Putamen (tissue), 1 donor: ENCODE measurements at places on chromosomes 5 and 9.

GRCh38 chr5:96957254-96958049 is 21.6 kb downstream of the LNPEP start:
- no peak for DNase-seq

DNA sequence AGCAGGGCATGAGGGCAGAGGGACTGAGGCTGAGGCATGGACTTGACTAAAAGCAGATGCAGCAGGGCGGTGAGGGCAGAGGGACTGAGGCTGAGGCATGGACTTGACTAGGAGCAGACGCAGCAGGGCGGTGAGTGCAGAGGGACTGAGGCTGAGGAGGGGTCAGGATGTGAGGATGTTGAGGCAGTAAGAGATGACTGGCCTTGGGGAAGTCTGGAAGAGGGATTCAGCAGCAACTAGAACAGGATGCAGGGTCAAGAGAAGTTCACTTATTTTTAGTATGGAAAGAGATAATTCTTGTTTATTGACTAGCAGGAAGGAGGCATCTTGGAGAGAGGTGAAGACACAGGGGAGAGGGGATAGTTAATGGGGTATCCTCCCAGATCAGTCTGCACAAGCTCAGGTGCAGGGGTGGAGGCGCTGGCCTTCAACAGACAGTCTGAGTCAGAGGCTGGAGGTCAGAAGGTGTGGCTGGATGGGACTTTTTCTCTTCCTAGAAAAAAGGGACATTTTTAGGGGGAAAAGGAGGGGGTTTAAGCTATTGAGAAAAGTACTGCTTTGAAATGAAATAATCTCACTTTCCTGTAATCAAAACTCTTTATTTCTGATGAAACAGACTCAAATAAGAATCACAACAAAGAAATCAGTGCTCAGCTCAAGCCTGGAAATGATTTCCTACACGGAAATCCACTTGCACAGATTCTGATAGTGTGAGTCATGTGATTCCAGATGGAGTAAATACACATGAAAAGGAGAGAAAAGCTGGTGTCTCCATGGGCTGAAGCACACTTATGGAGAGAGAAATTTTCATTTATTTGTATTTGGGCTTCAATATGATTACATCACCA is 130.9 kb downstream of the PALM2AKAP2 start:
- DNase-seq: no peak

- DNase-seq: no peak
These were observed 431 bp downstream of the RNF208 start for GRCh38 chr9:137221506-137222111.

DNA sequence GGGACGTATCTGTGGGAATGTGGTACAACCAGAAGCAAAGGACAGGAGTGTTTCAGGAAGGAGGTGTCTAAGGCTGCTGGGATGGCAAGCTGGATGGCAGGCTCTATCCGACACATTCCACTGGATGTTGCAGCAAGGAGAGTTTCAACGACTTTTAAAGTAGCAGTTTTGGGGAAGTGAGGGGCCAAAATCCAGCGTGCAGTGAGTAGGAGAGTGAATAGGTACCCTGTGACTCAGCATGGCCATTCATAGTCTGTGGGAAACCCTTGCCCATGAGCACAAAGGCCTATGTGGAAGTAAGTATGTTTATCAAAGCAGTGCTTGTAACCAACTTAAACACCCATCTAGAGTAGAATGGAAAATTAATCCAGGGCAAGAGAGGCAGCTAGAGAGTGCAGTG is 664.7 kb downstream of the ACTL7B start:
- no peak for DNase-seq

DNA sequence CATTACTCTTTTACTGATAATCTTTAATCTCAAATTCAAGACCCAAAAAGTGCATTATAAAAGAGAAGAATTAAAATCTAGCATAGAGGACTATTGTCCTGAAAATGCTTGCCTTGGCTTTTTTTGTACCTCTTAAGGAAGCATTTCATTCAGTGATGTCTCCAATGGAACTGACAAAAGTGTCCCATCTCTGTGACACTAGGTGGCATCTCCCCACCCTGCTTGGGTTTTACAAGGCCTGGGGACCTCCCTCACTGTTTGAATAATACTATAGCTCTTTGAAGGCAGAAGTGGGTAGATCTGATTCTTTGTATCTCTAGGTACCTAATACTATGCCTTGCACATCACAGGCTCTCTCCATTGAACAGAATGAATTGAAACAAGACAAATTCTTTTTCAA is 180.6 kb downstream of the EPB41L4A start:
- no peak for DNase-seq

DNA sequence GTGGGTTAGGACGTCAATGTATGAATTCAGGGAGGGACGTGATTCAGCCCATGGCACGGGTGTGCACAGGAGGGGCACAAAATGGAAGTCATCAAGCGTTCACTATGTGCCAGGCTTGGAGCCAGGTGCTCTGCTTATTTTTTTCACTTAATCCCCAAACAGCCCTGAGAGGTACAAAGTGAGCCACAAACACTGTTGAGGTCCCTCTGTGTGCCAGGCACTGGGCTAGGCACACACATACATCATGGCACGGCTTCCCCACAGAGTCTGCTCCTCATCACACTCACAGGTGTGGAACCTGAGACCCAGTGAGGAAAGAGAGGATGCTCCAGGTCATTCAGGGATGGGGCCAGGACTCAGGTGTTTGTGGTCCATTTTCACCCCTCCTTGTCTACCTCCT is 68.1 kb downstream of the GALNT12 start:
- no peak for DNase-seq

DNA sequence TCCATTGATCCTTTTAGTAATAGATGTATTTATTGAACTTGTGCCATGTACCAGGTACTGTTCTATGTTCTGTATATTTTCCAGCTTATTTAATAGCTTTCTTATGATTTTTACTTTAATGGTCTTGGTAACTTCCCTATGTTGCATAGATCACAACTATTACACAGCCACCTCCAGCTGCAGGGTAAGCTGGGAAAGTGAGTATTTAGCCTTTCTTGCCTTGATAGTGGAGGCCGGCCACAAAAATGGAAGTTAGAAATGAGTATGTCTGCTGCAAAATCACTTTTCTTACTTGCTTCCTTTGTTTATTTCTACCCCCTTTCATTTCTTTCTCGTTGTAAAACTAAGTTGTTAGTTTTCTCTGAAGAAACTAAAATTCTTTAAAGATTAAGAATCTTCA is 43.1 kb upstream of the ANKDD1B start:
- DNase-seq: no peak

- DNase-seq: no peak
These were observed 13.5 kb downstream of the ISL1 start for GRCh38 chr5:51396797-51397196.

- no peak for DNase-seq
These were observed 585.3 kb upstream of the TLE4 start for GRCh38 chr9:78986446-78986845.

DNA sequence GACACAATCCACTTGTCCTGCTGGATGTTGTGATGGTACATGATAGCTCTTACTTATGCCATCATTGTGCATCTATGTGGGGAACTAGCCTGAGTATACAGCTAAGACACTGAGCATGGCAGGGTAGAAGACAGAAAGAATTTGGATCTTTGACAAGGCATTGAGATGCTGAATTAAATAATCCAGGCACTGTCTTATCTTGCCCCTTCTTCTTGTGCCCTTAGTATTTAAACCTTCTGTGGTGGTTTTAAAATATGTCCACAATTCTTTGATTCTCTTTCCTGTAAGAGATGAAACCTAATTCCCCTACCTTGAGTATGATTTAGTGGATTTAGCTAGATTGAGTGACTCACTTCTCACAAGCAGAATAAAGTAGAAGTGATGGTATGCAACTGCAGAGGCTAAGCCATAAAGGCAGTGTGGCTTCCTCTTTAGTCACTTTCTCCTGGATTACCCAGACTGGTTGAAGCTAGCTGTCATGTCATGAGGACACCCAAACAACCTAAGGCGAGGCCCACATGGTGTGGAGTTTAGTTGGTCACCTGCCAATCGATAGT is 174.0 kb upstream of the NREP start:
- no peak for DNase-seq

DNA sequence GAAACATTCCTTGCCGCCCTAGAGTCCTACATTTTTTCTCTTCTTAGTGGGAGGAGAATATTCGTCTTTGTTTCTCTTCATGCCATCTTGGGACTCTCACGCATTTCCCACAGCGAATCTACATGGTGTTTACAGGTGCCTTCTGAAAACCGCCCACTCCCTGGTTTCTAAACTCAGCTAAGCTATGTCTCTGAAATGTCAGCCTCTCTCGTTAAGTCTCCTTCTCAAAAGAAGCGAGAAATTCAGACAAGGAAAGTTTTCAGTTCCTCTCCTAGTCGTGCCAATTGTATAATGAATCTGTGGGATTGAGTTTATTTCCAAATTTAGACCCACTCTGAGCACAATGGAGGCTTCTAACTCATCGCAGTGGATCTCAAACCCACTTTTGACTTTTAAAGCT is 186.8 kb upstream of the NFIB start:
- peak; percentile 29 for DNase-seq

- no peak for DNase-seq
These were observed 135.9 kb downstream of the COL23A1 start for GRCh38 chr5:178454303-178454702.

DNA sequence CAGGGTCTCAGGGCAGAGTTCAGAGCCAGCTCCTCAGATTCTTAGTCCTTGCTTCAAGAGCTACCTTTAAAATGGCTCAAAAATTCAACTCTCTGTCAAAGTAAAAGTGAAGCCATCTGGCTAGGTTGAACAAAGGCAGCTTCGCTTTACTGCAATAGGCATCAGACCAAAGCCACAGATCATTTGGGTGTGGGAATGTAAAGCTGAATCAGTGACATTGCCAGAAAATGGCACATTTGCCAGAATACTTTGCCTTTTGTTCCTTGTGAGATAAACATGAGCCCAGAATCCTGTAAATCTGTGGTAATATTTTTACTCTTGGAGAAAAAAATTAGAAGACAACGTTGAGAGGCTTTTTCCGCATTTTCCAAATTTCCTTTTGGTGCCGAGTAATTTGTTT is 210.5 kb downstream of the PALM2AKAP2 start:
- no peak for DNase-seq

- no peak for DNase-seq
These were observed 35.1 kb downstream of the MRPL36 start for GRCh38 chr5:1764606-1764960.

- DNase-seq: no peak
These were observed 25.5 kb downstream of the PLAC8L1 start for GRCh38 chr5:146079695-146080373.

- no peak for DNase-seq
These were observed 267.2 kb upstream of the DAB2 start for GRCh38 chr5:39691993-39692392.

DNA sequence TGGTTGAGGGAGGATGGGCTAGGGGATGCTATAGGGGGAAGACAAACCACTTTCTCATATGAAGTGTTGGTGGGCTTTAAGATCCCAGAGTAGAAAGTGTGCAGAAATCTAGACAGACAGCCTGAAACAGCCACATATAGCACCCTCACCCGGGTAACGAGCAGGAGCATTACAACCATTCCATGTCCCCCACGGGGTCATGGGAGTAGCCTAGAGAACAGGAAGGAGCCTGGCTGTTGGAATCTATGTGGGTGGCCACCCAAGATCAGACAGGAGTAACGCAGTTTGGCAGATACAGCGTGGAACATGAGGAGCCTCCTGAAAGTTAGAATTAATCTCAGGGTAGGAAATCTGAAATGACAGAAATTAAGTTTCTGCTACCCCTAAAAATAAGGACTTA is 146.1 kb upstream of the RAI14 start:
- DNase-seq: no peak

GRCh38 chr5:21858441-21858840 is 994.7 kb downstream of the CDH12 start:
- DNase-seq: no peak

DNA sequence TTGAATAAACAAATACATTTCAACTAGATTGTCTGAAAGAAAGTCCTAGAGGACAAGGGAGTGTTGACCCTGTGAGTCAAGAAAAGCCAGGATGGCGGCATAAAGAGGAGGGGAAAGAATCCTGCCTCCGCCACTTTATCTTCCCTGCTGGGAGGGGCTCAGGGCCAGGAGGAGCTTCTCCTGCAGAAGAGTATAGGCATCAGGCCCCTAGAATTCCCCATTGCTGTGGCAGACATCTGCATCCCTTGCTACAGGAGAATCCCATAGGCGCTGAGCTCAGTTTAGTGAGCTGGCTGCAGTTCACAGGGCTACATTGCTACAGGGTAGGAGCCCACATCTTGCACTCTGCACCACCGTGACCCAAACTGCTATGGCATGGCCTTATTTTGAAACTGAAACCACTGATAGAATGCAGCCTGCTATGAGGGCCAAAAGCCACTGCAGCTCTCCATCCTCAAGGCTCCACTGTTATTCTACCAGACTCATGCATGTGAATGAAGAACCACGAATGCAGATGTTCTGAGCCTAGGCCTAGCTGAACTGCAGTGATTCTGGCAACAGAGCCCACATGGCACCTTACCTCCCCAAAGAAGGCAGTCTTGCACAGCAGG is 941.4 kb upstream of the CTNND2 start:
- no peak for DNase-seq

DNA sequence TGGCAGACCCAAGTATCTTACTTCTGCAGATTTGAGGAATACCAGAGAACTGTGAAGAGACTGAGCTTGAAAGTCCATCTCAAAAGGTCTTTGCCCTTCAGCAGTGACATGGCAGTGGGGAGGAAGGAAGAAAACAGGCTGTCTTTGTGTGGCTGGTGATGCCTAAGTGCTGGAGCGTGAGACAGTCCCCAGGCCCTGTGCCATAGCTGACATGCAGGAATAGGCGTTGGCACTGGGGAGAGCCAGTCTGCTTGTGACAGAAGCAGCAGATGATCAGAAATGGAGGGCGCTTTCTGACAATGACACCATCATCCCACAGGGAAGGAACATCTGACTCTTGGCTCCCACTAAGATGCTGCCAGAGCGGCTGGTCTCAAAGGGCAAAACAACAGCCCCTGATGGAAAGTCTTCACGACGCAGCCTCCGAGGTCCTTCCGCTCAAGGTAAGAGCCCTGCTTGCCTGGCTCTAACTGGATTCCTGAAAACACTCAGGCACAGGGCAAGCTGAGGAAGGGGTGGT is 15.5 kb upstream of the GLRX start:
- no peak for DNase-seq

DNA sequence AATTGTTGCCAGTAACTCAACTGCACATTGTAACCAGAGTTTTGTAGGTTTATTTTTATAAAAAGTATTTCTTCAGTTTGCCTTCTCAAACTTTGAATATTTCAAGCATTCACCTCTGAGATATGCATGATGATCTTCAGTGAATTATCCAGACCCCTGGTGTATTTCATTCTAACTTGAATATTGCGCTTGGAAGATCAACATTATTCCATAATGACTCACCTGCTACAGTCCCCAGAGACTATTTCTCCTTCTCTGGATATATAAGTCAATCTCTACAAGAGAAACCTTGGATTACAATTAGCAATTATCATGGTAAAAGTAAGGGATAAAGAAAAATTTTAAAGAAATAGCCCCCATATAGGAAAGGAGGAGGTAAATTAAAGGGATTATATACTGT is 1041.0 kb downstream of the TLE1 start:
- DNase-seq: no peak
